ENCODE measurements at places on chromosomes 1 and 21.
A peak's percentile ranks its signal among the peaks of the same experiment; 100 is the strongest.

DNA sequence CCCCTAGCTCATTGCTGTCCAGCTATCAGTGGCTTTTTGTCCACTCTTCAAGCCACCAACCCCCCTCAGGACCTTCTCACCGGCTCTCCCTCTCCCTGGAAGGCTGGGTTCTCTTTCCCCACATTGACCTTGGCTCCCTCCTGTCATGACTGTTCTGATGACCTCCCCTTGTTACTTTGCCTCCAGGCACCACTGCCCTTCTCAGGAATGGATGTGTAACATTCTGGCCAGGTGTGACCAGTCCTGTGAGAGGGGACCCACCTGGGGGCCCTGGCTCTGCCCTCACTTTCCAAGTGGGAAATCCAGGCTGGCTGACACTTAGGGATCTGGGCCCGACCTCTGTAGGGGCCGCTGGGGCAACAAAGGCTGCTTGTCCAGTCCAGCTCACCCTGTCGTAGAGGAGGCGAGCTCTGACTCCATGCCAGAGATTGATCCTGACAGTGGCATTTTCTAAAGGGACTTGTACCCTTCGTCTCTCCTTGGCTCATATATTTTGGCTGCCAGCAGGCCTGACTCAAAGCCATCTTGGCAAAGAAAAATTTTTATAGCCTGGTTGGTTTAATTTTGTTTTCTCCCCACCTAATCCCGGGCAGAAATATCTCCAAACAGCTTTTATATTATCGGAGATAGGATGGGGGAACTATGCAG lies 37.9 kb upstream of the USP24 start:
- DNase-seq = no peak

GRCh38 chr1:160711276-160711601 lies 383 bp downstream of the CD48 start:
- DNase-seq = no peak

DNA sequence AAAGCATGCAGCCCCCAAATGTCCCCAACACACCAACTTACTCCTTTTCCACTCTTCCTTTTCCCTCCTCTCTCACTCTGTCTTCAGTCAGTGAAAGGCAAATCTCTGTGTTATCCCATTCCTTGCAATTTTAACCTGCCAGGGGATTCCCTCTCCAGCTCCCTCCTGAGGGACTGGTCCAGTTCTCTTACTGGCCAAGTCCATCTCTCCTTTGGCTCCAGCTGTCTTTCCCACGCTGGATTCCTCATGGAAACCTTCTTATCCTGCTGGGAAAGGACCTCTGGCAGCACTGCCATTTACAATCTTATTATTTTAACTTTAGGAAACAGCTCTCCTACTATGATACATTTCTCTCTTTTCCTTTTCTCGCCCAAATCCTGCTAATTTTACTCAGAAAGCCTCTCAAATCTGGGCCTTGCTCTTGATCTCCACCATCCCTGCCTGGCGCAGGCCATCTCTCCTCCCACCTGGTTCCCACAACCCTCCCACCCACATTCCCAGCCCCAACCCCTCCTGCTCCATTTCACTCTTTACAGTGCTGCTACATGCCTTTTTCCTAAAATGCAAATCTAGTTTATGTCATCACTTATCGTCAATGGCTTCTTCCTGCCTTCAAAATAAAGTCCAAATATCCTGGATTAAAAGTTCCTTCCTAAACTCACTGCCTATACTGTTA lies 72.7 kb upstream of the CNN3 start:
- no peak for DNase-seq

GRCh38 chr1:178579562-178579961 lies 66.7 kb downstream of the TEX35 start:
- DNase-seq = no peak

DNA sequence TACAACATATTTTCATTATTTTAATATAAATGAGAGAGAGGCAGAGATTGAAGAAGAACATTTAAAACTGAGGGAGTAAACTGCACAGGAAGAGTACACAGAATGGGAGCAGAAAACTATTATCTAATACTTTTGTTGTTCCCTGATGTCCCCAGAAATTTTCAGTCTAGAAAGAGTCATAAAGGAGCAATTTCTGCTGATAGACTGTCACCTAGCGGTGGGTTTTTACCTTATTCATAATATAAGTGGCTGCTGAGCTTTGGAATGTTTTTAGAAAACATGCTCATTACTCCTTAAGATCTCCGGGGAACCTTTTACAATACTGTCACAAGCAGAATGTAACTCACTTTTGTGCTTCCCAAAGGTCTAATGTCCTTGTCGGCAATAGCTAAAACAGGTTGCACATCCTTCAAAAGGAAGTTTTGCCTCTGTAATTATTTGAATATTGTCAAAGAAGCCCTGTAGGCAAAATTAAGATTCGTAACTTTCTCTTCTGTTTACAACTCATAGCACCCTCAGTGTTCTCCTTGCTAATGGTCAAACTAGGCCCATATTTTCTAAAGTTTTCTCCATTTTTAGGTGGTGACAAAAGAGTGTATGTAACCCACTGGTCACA lies 4.9 kb upstream of the NPL start:
- DNase-seq = peak; percentile 69

DNA sequence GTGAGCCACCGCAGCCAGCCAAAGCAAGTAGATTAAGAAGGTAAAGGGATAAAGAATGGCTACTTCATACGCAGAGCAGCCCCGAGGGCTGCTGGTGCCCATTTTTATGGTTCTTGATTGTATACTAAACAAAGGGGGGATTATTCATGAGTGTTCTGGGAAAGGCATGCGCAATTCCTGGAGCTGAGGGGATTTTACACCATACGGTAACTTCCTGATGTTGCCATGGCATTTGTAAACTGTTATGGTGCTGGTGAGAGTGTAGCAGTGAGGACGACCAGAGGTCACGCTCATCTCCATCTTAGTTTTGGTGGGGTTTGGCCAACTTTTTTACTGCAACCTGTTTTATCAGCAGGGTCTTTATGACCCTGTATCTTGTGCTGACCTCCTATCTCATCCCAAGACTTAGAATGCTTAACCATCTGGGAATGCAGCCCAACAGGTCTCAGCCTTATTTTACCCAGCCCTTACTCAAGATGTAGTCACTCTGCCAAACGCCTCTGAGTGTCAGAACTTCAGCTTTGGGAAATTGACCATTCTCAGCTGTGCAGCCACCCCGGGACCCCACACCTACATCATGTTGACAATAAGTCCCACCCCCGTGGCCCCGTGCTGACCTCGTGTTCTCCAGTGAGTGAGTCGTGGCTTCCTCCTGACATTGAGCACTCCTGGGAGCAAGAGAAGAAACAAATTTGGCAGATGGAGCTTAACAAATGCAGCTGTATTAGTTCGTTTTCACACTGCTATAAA lies 149.4 kb upstream of the COL6A1 start:
- DNase-seq = no peak

DNA sequence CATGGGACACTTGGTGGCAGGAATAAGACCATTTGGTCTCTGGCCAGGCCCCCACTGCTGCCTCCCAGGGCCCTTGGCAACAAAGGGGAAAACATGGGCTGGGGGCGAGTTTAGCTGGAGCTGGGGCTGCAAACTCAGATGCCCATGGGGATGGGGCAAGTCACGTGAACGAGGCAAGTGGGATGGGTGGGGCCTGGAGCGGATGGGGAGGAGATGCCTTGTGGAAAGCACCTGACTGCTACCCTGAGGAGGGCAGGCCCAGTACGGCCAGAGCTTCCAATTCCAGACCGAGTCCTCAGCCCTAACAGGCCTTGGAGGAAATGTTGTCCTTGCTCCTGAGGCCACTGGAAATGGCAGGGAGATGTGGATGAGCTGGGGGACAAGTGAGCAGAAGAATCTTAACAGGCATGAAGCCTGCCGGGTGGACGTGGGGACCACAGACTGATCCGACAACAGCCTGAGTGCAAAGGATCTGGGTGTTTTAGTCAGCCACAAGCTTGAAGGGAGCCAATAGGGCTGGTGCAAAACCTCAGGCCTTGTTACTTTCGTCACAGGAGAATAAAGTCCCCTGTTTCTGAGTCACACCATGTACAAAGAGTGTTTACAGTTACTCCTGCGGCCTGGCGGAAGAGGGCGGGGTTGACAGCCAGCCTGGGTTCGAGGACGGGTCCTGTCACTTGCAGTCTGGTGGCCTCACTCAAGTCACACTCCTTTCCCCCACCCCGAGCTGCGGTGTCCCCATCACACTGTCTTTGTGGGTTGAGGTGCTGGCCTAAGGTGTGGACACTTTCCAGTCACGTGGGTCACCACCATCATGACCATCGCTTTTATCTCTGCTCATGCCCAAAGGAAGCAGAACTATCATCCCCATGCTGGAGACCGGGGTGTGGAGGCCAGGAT lies 19.1 kb downstream of the RUNX3 start:
- no peak for DNase-seq

All from AML-193 (cell line).